ENCODE measurements at places on chromosomes 2 and 18.

DNA sequence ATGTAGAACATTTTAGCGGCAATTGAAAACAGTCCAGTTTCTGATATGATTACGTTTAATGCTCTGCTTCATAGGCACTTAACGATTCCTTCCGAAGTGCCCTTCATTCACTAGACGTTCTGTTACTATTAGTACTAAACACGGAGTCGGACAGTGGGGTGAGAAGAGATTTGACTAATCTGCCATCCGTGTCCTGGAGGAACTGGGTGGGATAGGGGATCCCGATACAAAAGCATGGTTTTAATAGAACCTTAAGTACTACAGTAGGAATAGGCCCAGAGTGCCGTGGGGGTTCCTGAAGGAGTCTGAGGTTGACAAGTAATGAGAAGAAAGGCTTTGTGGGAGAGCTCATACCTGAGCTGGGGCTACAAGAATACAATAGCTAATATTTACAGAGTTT, 631 bp downstream of the MORN2 start:
- no peak for DNase-seq

GRCh38 chr2:219252900-219253752, at the start of gene TUBA4B:
TUBA4B (plus strand) TSS chr2:219253243; CDS start chr2:219253408, 165 bp downstream.
- DNase-seq: no peak

DNA sequence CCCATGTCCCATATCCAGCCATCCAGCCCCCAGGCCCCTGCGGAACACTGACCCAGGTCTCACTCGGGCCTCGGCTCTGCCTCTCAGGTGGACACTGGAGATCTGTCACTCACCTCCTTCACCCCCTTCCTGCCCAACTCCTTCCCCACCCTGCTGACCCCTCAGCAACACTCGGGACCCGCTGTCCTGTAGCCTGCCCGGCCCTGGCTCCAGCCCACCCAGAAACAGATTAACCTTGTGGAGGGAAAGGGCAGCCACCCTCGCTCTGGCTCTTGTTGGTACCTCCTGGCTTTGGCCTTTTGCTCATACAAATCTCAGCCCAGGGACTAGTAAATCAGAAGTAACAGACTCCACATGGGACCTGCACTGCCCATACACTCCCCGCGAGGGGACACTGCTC, 29.8 kb upstream of the PRLH start:
- no peak for DNase-seq

- DNase-seq: no peak
Observed at GRCh38 chr18:48749768-48750167, 201.0 kb downstream of the SMAD7 start.

GRCh38 chr18:39681061-39681460, 2115.5 kb upstream of the CELF4 start:
- DNase-seq: no peak

DNA sequence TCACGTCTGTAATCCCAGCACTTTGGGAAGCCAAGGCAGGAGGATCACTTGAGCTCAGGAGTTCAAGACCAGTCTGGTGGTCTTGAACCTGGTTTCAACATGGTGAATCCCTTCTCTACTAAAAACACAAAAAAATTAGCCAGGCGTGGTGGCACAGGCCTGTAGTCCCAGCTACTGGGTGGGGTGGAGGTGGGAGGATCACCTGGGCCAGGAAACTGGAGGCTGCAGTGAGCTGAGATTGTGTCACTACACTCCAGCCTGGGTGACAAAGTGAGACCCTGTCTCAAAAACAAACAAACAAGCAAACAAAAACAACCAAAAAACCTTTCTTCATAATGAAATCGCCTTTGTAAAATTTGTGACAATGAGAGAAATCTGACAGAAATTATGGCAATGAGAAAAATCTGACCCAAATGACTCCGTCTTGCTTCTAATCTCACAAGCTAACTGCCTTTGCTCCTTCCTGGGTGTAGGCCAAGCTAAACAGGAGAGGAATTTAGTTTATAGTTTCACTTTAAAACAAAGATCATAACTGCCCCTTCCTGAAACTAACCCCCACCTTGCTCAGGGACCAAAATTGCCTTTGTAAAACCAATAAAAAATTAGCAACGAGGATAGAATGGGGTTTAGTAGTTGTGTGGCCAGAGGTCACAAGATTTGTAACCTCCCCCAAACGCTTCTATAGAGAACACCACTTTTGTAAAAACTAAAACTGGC, 60.7 kb upstream of the KIF5C start:
- no peak for DNase-seq

DNA sequence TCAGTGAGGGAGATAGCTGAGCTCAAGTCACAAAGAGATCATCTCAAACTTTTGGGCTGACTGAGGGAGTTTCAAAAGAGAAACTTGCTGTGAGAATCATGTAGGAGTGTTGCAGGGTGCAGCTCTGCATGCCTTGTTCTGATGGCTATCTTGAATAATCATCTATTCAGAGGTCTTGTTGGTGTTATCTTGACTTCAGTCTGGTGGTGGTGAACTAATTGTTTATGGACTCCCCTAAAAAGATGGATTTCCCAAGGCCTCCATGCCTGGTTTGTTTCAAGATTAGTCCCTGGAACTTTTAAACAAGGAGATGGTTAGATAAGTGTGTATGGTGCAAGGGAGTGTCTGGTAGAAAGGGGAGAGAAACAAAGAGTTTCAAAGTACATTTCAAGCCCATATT, 29.8 kb downstream of the SLC39A6 start:
- no peak for DNase-seq

- DNase-seq: no peak
Observed at GRCh38 chr2:121617042-121617599, 32.1 kb downstream of the CLASP1 start.

- DNase-seq: no peak
Observed at GRCh38 chr2:216590780-216591179, 42.4 kb upstream of the IGFBP2 start.

DNA sequence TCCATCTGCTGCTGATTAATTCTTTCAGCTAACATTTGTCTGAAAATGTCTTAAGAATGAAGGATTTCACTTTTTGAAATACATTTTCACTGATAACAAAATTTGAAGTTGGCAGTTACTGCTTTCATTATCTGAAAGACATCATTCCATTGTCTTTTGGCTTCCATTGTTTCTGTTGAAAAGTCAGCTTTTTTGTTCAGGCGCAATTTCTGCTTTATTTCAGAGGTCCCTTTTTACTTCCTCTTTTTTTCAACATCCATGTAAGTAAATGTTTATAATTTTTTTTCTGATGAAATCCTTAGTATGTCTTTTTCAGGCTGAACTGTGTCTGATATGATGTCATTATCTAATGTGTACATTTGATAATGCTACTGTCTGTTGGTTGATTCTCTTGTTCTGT, 184.2 kb downstream of the RND3 start:
- DNase-seq: no peak

- DNase-seq: no peak
Observed at GRCh38 chr18:39500306-39500705, 1934.7 kb upstream of the CELF4 start.

DNA sequence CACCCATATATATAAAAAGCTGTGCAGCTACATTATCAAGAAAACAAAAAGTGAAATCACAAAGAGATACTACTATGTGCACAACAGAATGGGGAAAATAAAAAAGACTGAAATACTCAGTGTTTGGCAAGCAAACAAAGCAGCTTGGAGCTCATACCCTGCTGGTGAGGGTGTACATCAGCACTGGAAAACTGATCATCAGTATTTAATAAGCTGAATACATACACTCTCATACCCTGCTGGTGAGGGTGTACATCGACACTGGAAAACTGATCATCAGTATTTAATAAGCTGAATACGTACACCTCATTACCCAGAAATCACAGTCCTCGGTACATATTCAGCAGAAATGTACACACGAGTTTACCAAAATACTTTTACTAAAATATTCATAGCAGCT, 220.8 kb downstream of the SPP2 start:
- no peak for DNase-seq

GRCh38 chr2:75421986-75422385, 138.8 kb downstream of the EVA1A start:
- DNase-seq: no peak

DNA sequence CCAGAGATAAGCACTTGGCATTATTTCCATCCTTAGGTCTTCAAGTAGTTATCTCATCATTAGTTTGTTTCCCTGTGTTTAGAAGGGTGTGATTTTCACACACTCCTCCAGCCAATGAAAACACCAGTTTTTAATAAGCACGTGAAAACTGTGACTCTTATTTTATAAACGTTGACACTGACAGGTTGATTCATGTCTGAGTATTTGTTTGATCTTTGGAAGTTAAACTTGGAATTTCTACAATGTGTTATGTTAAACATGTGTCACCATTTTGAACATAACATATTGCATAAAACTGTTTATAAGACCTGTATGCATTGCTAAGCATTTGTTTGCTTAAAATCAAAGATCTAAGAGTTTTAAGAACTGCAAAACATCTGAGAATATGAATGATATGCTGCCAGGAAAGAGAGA, 27.6 kb downstream of the SLC40A1 start:
- DNase-seq: no peak

- no peak for DNase-seq
Observed at GRCh38 chr2:31054842-31055388, 83.3 kb downstream of the GALNT14 start.

DNA sequence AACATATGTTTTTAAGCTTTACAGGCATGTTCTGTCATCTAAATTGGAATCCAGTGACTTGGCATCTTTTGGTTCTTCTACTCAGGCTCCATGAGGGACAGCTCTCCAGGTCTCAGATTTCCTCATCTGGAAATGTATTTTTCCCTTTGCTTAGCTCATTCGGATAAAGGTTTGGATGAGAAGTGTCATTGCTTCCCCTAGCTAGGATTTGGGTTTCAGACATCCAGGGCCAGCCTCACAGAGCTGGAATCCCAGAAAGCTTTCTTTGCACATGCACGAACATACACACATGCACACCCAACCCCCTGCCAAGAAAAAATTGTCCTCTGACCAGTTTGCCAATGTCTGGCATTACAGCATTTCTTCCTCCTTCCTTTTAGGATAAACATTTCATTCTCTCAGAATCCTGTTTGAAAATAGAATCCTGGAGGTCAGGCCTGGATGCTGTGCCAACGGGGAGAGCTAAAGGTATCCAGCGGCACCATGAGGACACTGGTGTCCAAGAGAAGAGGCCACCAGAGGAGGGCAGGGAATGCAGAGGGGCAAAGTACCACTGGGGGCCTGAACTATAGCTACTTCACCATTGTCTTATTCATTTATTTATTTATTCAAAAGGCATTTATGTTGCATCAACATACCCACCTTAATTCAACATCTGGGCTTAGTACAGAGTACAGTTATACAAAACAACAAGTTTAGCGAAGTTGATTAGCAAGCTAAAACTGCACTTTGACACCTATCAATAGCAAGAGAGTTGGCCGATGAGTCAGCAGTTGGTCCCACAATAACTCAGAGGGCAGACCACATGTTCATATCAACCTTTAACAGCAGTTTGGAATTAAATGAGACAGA, 97.9 kb upstream of the ATL2 start:
- no peak for DNase-seq

GRCh38 chr2:197011801-197012641, 85.5 kb upstream of the PGAP1 start:
- peak; percentile 34 for DNase-seq

GRCh38 chr18:12359515-12359927, 17.5 kb downstream of the AFG3L2 start:
- no peak for DNase-seq

DNA sequence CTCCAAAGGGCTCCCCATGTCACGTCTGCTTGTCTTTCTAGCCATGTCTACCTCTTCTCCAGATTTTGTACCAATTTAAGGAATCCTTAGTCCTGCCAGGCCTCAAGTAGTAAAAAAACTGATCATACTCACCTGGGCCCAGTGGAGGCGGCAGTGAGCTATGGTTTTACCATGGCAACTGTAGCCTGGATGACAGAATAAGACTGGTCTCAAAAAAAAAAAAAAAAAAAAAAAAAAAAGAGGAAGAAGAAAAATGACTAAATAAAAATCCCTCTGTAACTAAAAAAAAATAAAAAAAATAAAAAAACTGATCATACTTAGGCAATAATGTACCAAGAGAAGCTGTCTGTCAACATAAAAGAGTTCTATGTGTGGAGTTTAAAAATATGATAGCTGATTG, 221.6 kb downstream of the NR4A2 start:
- DNase-seq: no peak

DNA sequence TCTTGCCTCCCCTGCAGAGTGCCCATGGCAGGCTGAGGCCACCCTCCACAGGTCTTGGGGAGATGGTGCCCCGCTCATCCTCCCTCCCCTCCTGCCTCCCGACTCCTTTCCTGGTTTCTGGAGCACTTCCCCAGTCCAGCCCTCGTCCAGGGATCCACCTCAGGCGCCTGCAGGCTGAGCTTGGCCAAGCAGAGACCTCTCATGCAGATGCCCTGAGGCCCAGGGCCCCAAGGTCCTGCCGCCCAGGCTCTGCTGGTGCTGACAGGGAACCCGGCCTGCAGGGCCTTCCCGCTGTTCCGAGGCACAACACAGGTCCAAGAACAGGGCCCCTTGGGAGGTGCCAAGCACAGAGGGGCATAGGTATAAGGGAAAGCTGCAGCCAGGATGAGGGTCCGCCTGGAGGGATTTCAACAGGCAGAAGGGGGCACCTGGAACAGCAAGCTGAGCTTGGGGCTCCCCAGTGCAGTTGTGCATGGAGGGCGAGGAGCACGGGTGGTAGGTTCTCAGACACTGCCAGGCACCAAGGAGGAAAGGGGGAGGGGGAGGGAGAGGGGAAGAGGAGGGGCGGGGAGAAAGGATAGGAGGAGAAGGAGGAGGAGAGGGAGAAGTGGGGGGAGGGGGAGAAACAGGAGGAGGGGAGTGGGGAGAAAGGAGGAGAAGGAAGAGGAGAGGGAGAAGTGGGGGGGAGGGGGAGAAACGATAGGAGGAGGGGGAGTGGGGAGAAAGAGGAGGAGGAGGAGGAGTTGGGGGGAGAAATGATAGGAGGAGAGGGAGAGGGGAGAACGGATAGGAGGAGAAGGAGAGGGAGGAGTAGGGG, 1.2 kb upstream of the ANO7 start:
- DNase-seq: no peak

- DNase-seq: no peak
Observed at GRCh38 chr18:49460976-49461601, 644 bp upstream of the DYM start.

DNA sequence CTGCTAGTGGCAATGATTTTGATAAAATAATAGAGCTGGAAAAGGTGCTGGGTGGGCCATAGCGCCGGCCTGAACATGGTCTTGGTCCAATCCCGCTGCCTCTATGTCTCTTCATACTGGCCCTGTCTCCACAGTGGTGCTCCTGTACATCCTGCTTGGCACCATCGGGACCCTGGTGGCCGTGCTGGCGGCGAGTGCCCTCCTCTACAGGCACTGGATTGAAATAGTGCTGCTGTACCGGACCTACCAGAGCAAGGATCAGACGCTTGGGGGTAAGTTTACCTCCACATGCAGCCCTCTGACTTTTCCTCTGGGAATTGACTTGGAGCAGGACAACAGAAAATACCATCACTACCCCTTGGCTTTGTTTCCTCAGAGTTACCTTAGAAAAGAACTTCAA, 24.0 kb downstream of the IL18RAP start:
- no peak for DNase-seq

DNA sequence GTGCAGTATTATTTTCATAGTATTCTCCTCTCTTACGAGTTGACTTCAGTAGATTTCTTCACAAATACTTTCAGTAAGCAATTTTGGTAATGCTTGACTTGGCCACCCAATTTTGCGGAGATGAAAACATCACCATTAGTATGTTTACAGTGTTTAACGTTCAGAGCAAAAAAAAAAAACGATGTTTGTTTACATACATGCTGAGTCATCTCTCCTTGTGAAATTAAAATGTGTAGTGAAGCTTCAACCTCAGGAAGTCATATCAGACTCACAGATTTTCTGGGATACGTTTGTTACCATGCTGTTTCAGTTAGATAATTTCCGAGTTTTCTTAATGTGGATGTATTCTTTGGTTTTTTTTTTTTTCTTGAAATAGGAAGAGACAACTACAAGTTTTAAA, 100.1 kb downstream of the CTNNA2 start:
- no peak for DNase-seq

- no peak for DNase-seq
Observed at GRCh38 chr18:49070552-49070951, 119.8 kb upstream of the SMAD7 start.

Measured in substantia nigra (tissue), 51 donors.